ENCODE measurements at places on chromosomes 16 and 17. TPM values are rescaled to one million over a fixed set of nuclear protein-coding genes. Genes with fewer than 3 reads are reported as not detected.

GRCh38 chr17:83101805-83102480 is 22.5 kb downstream of the METRNL start:
- no peak for DNase-seq
- no peaks in the 10 kb centered on the region for H3K27me3 ChIP-seq
- H3K4me3 ChIP-seq = no peak overlapping the region
- no peak overlapping the region for H3K27ac ChIP-seq
- H3K4me1 ChIP-seq = peaks cover 11% of the 10 kb centered on the region
- no peaks in the 10 kb centered on the region for H3K36me3 ChIP-seq

DNA sequence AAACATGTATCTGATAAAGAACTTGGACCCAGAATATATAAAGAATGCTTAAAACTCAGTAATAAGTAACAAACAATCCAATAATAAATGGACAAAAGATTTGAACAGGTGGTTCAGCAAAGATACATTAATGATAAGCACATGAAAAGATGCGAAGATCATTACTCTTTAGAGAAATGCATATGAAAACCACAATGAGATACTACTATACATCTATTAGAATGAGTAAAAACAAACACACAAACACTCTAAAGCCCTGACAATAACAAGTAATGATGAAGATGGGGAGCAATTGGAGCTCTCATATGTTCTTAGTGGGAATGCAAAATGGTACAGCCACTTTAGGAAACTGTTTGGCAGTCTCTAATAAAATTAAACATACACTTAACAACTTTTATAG is 29.1 kb downstream of the OSBPL7 start:
- H3K27ac ChIP-seq = no peak overlapping the region
- no peaks in the 10 kb centered on the region for H3K36me3 ChIP-seq
- no peaks in the 10 kb centered on the region for H3K4me1 ChIP-seq
- no peak for DNase-seq
- peaks cover 48% of the 10 kb centered on the region for H3K27me3 ChIP-seq
- no peak overlapping the region for H3K4me3 ChIP-seq

GRCh38 chr17:55275894-55276804 is 11.4 kb downstream of the HLF start:
- peak; percentile 26 for DNase-seq
- H3K27me3 ChIP-seq = no peaks in the 10 kb centered on the region
- no peaks in the 10 kb centered on the region for H3K36me3 ChIP-seq
- no peak overlapping the region for H3K27ac ChIP-seq

DNA sequence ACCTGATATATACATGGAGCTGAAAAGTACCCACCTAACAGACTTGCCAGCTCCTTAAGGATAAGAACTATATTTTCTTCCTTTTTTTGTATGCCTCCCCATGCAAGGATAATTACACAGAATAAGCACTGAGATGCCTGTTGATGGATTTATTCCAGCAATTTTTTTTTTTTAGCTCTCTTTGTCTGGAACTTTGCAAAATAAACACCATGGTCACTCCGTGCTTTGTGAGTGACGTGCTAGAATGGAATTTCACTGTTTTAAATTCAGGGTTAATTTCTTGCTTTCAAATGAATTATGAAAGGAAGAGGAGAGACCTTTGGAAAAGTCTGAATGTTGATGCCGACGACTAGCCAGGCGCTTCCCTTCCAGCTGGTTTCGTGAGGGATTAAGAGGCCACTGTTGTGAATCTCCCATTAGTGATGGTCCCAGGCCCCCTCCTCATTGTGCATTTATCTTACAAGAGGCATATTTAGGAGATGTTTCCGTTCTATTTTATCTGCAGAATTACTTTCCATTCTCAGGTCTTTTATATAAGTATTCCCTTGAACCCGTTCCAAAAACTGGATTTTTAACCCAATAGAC is 529.1 kb downstream of the WWOX start:
- no peak overlapping the region for H3K4me3 ChIP-seq
- no peak overlapping the region for H3K27ac ChIP-seq
- peak; percentile 68 for DNase-seq
- H3K27me3 ChIP-seq = no peaks in the 10 kb centered on the region

- H3K4me3 ChIP-seq = peak overlapping the region; percentile 76
- peaks cover 4% of the 10 kb centered on the region for H3K36me3 ChIP-seq
- no peaks in the 10 kb centered on the region for H3K27me3 ChIP-seq
- peaks cover 35% of the 10 kb centered on the region for H3K4me1 ChIP-seq
- H3K27ac ChIP-seq = peak overlapping the region; percentile 82
Observed at GRCh38 chr16:77273-77806, 685 bp upstream of the MPG start.

DNA sequence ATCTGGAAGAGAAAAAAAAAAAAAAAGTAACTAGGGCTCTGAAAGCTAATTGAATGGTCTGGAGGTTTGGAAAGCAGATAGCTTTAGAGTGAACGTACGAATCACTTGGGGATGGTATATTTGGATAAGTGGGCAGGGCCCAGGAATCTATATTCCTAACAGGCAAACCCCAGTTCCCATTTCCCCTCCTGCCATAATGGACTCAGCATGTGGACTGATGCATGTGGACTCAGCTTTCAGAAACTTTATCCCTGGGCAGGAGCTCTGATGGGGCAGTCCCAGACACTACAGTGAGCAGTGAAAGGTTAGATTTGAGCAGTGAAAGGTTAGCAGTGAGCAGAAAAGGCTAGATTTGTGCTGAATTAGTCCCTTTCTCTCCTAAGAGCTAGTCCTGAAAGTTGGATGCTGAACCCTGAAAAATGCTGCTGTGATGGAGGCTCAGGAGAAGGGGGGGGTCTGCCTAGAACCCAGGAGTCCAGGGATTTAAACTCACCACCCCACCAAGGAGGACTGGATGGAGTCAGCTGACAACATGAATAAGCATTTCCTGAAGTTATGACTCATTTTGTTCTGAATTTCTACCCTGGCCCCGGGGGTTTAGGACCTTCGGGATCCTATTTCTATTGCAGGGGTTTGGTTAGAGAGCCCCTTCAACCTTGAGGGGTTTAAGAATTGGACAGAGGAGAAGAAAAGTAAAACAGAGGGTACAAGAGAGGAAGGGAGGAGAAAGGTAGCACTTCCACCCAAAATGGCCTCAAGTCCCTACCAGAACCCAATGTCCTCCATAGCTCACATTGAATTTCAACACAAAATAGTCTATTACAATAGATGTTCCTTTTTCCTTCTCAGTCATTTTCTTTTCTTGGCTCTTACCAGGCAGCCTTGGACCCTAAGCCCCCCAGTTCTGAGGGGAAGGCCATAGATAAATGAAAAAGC is 10.3 kb upstream of the FZD2 start:
- peaks cover 41% of the 10 kb centered on the region for H3K4me1 ChIP-seq
- H3K27ac ChIP-seq = no peak overlapping the region
- H3K27me3 ChIP-seq = no peaks in the 10 kb centered on the region
- DNase-seq = no peak

DNA sequence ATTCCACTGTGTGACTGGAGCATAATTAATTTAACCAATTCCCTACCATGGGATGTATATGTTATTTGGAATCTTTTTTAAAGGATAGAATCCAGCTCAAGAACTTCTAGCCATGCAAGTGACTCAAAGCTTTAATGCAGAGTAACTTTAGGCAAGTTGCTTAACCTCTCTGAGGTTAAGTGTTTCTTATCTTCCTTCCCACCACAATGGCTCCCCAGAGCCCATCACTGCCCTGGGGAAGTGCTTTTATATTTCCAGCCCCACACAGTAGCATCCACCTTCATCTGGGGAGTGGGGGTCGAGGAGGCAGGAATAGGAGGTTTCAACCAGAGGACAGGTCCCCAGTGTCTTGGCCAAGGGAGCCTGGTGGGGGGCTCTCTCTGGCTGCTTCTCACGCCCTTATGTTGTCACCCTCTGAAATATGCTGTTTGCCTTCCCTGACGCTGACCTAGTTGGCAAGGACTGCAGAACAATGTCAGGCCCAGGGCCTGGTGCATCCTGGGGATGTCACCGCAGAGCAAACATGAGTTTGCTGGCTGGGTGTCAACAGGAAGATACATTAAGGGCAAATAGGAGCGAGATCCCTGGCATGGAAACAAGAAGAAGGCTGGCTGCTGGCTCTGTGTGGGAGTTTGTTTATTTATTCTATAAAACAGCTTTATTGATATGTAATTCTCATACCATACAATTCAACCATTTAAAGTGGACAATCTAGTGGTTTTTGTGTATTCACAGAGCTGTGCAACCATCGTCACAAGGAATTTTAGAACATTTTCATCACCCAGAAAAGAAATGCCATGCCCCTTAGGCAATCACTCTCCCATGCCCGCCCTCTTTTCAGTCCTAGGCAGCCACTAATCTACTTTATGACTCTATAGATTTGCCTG is 46.6 kb upstream of the WSB1 start:
- no peak for DNase-seq
- no peak overlapping the region for H3K4me3 ChIP-seq
- H3K27me3 ChIP-seq = no peaks in the 10 kb centered on the region
- no peak overlapping the region for H3K27ac ChIP-seq
- no peaks in the 10 kb centered on the region for H3K36me3 ChIP-seq
- H3K4me1 ChIP-seq = peaks cover 19% of the 10 kb centered on the region

DNA sequence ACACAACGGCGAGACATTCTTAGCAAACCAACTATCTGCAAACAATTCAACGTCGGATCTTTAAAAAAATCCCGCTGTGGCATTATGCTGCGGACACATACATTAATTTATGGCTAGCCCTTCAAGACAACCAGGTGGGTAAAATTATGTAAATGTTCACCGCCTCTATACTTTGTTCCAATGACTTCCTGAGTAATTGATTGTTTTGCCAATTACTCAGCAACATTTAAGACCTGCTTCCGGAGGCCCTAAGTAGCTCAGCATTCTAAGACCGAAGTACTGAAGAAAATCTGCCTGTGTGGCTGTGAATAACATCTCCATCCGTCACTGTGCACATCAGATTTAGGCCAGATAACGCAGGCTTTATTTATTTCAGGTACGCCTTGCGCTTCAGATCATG is 23.3 kb downstream of the QPRT start:
- DNase-seq = peak; percentile 62
- H3K36me3 ChIP-seq = no peaks in the 10 kb centered on the region
- H3K4me1 ChIP-seq = peaks cover 13% of the 10 kb centered on the region
- H3K4me3 ChIP-seq = no peak overlapping the region
- no peaks in the 10 kb centered on the region for H3K27me3 ChIP-seq

DNA sequence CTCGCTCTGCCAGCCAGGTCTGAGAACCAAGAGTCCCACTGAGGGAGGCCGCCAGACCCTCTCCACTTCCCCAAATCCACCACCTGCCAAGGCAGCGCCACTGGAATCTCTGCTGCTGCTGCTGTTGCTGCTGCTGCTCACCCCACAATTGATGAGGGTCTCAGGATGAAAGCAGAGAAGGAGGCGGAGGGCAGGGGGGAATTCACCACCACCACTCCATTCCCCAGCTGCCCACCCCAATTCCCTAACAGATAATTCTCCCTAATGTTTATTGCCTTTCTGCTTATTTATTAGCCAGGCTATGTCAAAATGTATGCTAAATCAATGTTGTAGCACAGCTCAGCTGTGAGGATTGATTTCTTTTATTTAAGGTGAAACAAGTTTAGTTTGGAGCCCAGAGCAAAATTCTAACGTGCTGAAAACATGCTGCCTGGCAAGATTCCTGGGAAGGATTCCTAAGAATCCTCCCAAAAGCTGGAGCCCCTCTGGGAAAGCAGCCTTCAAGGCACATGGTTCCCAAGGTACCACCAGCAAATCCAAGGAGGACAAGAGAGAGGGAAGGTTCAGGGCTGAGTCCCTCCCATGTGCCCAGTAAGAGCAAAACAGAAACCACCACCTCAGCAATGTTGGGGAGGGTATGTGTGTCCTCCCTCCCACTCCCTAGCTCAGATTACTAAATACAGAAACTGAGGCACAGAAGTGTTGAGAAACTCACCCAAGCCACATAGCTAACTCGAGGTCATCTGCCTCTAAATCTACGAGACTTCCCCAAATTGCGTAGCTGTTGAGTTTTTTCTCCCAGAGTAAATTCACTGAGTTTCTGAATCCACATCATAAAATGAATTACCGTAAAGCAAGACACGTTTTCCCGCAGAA is 12.2 kb upstream of the CDH5 start:
- no peak overlapping the region for H3K4me3 ChIP-seq
- H3K27me3 ChIP-seq = no peaks in the 10 kb centered on the region
- H3K36me3 ChIP-seq = no peaks in the 10 kb centered on the region
- H3K27ac ChIP-seq = no peak overlapping the region
- H3K4me1 ChIP-seq = no peaks in the 10 kb centered on the region

DNA sequence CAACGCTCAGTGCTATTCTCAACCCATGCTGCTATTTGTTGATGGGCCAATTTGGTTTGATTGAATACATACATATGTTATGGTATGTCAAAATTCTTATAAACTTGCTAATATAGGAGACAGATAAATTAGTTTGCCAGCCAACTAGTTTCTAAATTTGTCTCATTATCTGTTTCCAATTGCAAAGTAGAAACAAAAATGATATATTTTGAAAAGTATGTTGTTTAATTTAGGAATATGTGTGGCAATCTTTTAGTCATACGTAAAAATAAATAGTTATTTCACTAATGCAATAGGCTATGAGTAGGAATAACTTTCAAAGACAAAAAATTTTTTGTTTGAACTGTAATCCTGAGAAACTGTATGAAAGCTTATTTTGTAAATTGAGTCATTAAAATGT is 210.6 kb upstream of the KCNJ16 start:
- no peak overlapping the region for H3K4me3 ChIP-seq
- DNase-seq = no peak
- no peaks in the 10 kb centered on the region for H3K36me3 ChIP-seq

GRCh38 chr17:67425571-67426160 is 48.6 kb downstream of the PITPNC1 start:
- no peak overlapping the region for H3K4me3 ChIP-seq
- no peak for DNase-seq
- no peaks in the 10 kb centered on the region for H3K36me3 ChIP-seq
- no peaks in the 10 kb centered on the region for H3K27me3 ChIP-seq

GRCh38 chr16:80515374-80515773 is 25.4 kb upstream of the DYNLRB2 start:
- H3K27me3 ChIP-seq = peaks cover 13% of the 10 kb centered on the region
- DNase-seq = no peak
- H3K4me1 ChIP-seq = no peaks in the 10 kb centered on the region
- no peak overlapping the region for H3K27ac ChIP-seq

DNA sequence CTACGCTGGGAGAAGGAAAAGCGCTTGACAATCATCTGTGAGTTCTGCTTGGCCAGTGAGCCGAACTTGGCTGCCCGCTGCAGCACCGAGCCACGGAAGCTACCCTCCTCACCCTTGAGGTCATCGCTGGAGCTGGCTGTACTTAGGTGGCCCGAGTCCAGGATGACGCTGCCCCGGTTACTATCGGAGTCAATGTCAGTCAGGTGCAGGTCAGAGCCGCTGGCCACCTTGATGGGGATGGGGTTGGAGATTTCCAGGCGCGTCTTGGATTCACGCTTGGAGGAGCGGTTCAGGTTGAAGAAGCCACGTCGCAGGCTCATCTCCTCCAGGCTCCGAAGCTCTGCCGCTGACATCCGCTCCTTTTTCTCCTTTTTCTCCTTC is 13.7 kb downstream of the MYO18A start:
- no peaks in the 10 kb centered on the region for H3K36me3 ChIP-seq
- H3K27ac ChIP-seq = no peak overlapping the region
- H3K4me1 ChIP-seq = peaks cover 21% of the 10 kb centered on the region

CHCT1 gene
- total RNA-seq = 0.88 TPM

HSPB9 gene
- not detected for total RNA-seq

CACNG4 gene
- total RNA-seq = 9.7 TPM

ENDOV gene
- 14.1 TPM for total RNA-seq

TP53TG3B gene
- not detected for total RNA-seq

DHX58 gene
- total RNA-seq = 3.3 TPM

C1QTNF1 gene
- 3.8 TPM for total RNA-seq

ST6GALNAC2 gene
- not detected for total RNA-seq

OTOP2 gene
- not detected for total RNA-seq

All from A673 (cell line).